ENCODE measurements at places on chromosomes 3 and 15. TPM values are rescaled to one million over a fixed set of nuclear protein-coding genes. Genes with fewer than 3 reads are reported as not detected.

The SPATA12 gene
- not detected for total RNA-seq

DNA sequence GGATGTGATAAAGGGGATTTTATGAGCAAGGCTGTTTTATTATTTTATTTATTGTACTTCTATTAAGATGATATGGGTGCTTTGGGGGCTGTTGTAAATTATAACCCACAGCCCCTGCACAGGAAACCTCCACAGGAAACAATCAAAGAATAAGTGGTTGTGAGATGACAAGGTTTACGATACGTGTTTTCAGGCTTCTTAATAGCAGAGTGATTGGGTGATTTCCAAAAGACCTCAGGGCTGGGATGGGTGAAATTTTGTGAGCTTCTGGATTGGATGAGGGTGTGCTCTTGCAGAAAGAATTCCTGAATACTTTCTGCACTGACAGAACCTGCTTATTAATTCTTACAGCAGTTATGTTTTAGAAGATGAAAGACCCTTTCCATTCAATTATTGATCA, 21.4 kb downstream of the CHL1 start:
- DNase-seq, result no peak

DNA sequence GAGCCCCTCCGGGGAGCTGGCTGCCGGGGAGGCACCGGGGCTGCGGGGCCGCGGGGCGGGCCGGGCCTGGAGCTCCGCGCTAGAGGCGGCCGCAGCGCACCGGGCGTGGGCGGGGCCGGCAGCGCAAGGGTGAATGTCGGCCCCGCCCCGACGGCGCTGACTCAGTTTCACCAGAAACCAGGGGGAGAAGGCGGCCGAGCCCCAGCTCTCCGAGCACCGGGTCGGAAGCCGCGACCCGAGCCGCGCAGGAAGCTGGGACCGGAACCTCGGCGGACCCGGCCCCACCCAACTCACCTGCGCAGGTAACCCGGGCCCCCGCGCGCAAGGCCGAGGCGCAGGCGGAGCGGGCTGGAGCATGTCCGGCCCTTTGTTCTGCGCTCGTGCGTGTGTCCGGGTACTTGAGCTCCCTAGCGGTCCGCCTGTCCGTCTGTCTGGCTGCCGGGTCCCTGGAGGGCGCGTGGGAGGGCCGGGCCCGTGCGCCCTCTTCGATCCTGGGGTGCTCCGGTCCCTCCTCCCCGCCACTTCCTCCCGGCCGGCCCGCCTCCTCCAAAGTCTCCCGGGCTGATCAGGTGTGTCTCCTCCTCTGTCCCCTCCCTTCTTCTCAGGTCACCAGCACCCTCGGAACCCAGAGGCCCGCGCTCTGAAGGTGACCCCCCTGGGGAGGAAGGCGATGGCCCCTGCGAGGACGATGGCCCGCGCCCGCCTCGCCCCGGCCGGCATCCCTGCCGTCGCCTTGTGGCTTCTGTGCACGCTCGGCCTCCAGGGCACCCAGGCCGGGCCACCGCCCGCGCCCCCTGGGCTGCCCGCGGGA, at the start of gene SPINT1:
TSS of gene SPINT1 (plus strand) at position 164 of the 811 bp plus-strand sequence. CDS start at position 671, 507 bp downstream.
- peak; percentile 90 for DNase-seq

DNA sequence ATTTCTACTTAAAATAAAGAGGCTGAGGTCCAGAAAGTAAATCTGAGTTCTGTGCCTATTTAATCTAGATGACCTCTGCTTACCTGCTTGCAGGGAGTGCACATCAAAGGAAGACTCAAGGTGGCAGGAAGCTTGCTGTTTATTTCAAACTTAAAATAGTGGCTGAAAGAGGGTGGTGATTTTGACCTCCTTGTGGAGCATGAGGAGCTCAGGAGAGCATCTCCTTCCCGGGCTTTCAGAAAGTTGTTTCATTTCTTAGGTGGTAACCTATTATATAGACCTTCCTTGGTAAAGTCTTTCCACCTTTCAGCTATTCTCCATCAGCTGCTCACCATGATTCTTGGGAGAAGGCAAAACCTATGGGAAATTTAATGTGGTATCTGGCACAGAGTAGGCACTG, 494 bp downstream of the GCSAM start:
- no peak for DNase-seq

Measured in osteoblast (primary cell).